Activated naive CD8-positive, alpha-beta T cell treated with anti-CD3 and anti-CD28 coated beads, Interleukin-2, amount 10 ng/mL, durations not matched to agents 7 days and 5 days (primary cell): ENCODE measurements at places on chromosomes 1 and 21. TPM values are rescaled to one million over a fixed set of nuclear protein-coding genes. Genes with fewer than 3 reads are reported as not detected.
A peak's percentile ranks its signal among the peaks of the same experiment; 100 is the strongest.

Gene GLIS1
- not detected for total RNA-seq

Gene HOOK1
- total RNA-seq = 8.6 TPM

Gene SPAG17
- not detected for total RNA-seq

Gene CTTNBP2NL
- total RNA-seq = 0.57 TPM

DNA sequence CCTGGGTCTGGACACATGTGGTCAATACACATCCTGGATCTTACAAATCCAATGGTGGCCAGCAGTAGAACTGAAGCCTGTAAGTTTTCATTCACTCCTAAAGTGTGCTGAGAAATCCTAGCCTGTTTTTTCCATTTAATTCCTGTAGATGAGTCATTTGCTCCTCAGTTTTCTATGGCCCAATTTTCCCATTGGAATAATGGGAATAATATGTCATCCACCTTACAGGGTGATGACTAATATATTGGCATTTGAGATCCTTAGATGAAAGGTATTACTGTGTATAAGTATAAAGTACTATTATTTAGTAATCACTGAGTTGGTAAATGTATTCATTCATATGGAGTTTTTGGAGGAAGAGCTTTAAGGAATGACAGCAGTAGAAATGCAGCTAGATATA lies 89.7 kb upstream of the ADAR start:
- DNase-seq = no peak
- peaks cover 3% of the 10 kb centered on the region for H3K4me1 ChIP-seq
- H3K36me3 ChIP-seq = no peaks in the 10 kb centered on the region
- peaks cover 12% of the 10 kb centered on the region for H3K27me3 ChIP-seq
- H3K27ac ChIP-seq = no peak overlapping the region
- H3K4me3 ChIP-seq = no peak overlapping the region

GRCh38 chr1:111565079-111565478 lies 54.5 kb upstream of the RAP1A start:
- H3K4me1 ChIP-seq = peaks cover 7% of the 10 kb centered on the region
- peaks cover 3% of the 10 kb centered on the region for H3K27me3 ChIP-seq
- no peak overlapping the region for H3K4me3 ChIP-seq
- peaks cover 4% of the 10 kb centered on the region for H3K36me3 ChIP-seq
- no peak for DNase-seq
- no peak overlapping the region for H3K27ac ChIP-seq

GRCh38 chr1:63746129-63746864 lies 27.5 kb upstream of the ROR1 start:
- no peak overlapping the region for H3K27ac ChIP-seq
- DNase-seq = no peak
- H3K4me3 ChIP-seq = no peak overlapping the region
- peaks cover 16% of the 10 kb centered on the region for H3K4me1 ChIP-seq
- H3K27me3 ChIP-seq = peaks cover 5% of the 10 kb centered on the region

DNA sequence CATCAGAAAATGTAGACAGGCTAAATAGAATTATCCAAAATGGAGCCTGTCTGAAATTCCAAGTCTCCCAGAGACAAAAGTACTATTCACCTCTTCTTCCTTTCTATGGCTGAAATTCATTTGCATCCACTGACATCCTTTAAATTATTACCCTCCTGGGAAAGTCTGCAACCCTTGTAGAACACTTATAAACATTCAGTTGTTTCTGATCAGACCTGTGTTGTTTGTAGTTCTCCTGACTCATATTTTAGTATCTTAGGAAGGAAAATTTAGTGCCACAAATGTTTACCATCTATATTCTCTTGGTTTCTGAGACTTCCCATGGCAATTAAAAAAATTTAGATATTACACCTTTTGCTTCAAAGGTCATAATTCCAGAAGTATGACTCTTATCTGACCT lies 69.6 kb upstream of the C1orf105 start:
- H3K27me3 ChIP-seq = no peaks in the 10 kb centered on the region
- peaks cover 16% of the 10 kb centered on the region for H3K36me3 ChIP-seq
- no peak for DNase-seq
- H3K4me3 ChIP-seq = no peak overlapping the region
- peaks cover 8% of the 10 kb centered on the region for H3K4me1 ChIP-seq

GRCh38 chr21:42320791-42321190 lies 5.6 kb upstream of the TFF3 start:
- no peak overlapping the region for H3K27ac ChIP-seq
- H3K4me1 ChIP-seq = peaks cover 4% of the 10 kb centered on the region
- no peak overlapping the region for H3K4me3 ChIP-seq
- peaks cover 12% of the 10 kb centered on the region for H3K27me3 ChIP-seq
- DNase-seq = no peak
- no peaks in the 10 kb centered on the region for H3K36me3 ChIP-seq

GRCh38 chr1:223189903-223190724 lies 47.1 kb upstream of the TLR5 start:
- peaks cover 6% of the 10 kb centered on the region for H3K27me3 ChIP-seq
- peak overlapping the region; percentile 32 for H3K27ac ChIP-seq
- no peaks in the 10 kb centered on the region for H3K36me3 ChIP-seq
- no peak overlapping the region for H3K4me3 ChIP-seq
- DNase-seq = peak; percentile 50

DNA sequence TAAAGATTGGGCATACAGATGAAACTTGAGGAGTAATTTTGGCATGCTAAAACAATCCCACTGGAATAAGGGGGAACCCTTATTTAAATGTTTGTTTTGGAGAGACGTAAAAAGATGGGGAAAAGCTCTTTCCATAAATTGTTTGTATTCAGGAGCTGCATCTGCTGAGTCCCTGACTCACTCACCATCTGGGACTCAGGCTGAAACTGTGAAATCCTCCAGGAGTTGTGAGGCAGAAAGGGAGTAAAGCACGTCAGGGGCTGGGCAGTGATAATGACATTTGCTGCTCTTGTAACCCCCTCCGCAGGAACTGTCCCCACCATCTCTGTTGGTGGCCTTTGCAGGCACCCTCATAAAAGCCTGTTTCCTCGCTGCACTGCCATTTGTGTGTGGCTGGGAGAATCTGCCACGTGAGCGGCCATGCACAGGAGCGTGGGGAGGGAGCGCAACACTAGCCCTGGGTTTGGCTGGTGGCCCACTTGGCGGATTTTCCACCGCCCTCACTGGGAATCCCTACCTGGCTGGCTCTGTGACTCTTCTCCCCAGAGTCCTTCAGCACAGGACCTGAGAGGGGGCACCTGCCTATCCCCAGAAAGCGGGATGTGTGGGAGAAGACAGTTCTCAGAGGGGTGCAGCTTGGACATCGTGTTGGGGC lies 45.3 kb downstream of the ZSCAN20 start:
- no peak overlapping the region for H3K27ac ChIP-seq
- peaks cover 5% of the 10 kb centered on the region for H3K27me3 ChIP-seq
- no peaks in the 10 kb centered on the region for H3K4me1 ChIP-seq
- no peak for DNase-seq
- no peaks in the 10 kb centered on the region for H3K36me3 ChIP-seq

DNA sequence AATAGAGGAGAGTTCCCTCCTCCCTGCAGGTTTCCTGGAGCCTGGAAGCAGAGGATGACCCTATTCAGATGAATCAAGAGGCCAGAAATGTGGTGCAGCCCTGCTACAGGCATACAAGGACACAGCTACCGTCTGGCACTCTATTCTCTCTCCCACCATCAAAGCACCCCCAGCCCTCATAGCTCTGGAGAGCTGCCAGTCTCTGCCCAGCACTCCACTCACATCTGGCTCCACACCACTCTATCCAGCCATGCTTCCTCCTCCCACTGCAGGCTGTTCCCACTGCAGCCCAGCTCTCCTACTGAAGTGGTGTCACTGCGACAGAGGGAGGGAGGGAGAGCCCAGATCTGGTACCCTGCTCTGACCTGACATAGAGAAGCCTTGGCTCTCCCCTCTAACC lies 18.4 kb downstream of the SYT2 start:
- H3K27ac ChIP-seq = no peak overlapping the region
- H3K36me3 ChIP-seq = no peaks in the 10 kb centered on the region

- H3K27ac ChIP-seq = no peak overlapping the region
- peaks cover 16% of the 10 kb centered on the region for H3K27me3 ChIP-seq
- DNase-seq = peak; percentile 52
- H3K4me1 ChIP-seq = peaks cover 7% of the 10 kb centered on the region
- no peaks in the 10 kb centered on the region for H3K36me3 ChIP-seq
Measured at GRCh38 chr1:23184212-23184934, 15.7 kb upstream of the LUZP1 start.

- H3K4me1 ChIP-seq = no peaks in the 10 kb centered on the region
- H3K27me3 ChIP-seq = peaks cover 6% of the 10 kb centered on the region
- H3K27ac ChIP-seq = no peak overlapping the region
Measured at GRCh38 chr21:35309316-35309715, 260.2 kb upstream of the RUNX1 start.
